ENCODE measurements at places on chromosomes 13 and 19.

- no peak for DNase-seq
These were observed 196.0 kb downstream of the KLF5 start for GRCh38 chr13:73254827-73255226.

GRCh38 chr19:1859331-1859781 lies 4.0 kb downstream of the KLF16 start:
- DNase-seq: no peak

GRCh38 chr13:113540523-113540922 lies 44.0 kb upstream of the TFDP1 start:
- DNase-seq: no peak

- DNase-seq: no peak
These were observed 11.2 kb downstream of the ACTN4 start for GRCh38 chr19:38658462-38659306.

DNA sequence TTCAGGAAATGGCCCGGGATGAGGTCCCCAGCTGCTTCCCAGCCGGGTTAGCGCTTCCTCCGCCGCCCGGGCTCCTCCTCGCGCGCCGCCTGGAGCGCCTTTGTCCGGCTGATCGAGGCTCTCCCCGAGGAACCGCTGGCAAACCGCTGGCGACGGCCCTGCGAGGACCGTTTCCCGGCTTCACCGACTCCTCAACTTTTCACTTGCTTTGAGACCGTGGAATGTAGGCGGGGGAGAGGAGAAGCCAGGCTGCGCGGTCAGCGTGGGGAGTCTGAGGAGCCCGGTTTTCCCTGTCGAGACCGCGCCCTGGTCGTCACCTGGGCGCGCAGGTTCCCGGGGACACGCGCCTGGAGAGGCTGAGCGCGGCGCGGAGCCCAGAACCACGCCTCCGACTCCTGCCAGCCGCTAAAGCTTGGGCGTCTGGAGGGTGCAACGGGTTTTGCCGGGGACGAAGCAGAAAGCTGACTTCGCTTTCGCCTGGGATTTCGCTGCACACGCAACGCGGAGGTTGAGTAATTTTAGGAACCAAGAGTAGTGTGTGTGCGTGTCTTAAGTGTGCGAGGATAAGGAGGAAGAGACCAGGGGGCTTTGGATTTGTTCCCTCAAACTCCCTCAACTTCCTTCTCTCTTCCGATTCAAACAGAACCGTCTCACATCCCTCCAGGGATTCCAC lies 7.3 kb upstream of the DGKH start:
- no peak for DNase-seq
